Stimulated activated CD8-positive, alpha-beta memory T cell treated with anti-CD3 and anti-CD28 coated beads, Interleukin-7, amount 100 ng/mL, for 4 hours (primary cell): ENCODE measurements at places on chromosomes 12 and 14.

DNA sequence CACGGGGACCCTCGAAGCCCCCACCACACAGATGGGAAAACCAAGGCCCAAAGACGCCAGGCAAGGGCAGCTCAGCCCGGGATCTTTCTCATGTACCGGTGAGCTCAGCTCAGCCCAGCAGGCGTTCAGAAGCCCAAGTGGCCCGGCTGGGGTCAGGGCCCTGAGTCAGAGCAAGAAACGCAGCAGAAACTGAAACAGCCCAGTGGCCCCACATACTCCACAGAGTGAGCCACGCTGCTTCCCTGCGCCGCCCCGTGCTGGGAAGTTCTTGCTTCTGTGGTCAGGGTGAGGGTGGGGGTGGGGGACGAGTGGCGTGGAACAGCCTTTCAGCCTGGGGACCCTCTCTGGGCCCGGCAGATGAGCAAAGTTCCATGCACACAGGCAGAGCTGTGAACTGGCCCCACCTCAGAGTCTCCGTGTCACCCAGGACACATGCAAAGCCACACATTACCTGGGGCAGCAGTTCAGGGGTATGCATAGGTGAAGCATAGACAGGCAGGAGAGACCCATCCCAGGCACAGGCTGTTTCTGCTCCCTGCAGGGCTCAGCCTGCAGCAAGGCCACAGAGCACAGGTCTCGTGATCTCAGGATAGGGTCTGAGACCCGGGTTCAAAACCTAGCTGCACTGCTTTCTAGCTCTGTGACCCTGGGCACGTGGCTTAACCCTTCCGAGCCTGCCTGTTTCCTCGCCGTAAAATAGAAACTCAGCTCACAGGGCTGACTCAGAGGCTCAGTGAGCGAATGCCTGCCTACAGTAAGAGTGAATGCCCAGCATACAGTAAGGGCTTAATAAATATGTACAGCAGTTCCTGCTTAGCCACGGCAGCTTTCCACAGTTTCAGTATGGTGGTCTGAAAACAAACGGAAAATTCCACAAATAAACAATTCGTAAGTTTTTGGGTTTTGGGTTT is 21.6 kb downstream of the NCOR2 start:
- peak; percentile 12 for DNase-seq

DNA sequence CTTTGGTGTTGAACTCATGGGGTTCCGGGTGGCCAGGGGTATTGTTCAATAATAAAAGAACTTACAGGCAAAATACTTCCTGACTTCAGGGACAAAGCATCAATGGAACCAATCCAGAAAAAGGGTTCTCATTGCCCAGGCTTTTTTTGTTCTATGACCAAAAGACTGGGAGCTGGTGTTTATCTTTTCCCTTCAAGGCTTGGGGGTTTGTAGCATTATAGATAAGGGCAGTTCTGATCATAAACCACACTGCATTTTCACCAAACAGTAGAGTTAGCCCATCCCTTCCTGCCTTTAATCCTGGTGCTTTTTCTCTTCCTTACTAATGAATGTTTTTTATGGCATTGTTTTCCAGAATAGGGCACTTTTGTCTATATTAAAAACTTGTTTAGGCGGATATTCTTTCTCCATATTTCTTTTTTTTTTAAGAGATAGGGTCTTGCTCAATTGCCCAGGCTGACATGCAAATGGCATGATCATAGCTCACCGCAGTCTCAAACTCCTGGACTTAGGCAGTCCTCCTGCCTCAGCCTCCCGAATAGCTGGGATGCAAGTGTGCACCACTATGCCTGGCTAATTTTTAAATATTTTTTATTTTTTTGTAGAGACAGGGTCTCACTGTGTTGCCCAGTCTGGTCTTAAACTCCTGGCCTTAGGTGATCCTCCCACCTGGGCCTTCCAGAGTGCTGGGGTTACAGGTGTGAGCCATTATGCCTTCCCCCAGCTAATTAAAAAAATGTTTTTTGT is 9.7 kb downstream of the FUT8 start:
- no peak for DNase-seq

DNA sequence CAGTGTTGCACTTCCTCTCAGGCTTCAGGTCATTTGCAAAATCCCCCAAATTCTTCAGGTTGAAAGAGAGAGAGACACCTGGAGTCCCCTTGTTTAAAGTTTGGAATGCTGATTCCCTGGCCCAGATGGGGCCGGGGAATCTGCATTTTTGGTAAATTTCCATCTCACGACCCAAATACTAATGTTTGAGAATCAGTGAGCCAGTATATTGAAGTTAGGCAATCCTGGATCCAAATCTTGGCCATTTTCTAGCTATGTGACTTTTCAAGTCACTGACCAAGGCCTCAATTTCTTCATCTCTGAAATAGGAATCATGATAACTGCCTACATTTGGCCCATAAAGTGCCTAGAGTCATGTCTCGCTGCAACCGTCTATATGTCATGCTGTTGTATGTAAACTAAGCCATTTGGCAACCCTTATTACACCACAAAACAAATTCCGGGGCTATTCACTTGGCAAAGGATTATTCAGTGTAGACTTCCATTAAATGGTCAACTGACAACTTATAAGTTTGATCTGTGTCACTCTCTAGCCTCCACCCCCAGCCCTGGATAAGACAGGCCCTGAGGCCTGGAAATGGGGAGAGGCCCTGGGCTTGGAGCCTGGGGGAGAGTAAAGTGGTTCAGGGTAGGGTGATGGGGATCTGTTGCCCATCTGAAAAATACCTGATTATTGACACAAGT is 3.7 kb upstream of the ZFP36L1 start:
- no peak for DNase-seq

DNA sequence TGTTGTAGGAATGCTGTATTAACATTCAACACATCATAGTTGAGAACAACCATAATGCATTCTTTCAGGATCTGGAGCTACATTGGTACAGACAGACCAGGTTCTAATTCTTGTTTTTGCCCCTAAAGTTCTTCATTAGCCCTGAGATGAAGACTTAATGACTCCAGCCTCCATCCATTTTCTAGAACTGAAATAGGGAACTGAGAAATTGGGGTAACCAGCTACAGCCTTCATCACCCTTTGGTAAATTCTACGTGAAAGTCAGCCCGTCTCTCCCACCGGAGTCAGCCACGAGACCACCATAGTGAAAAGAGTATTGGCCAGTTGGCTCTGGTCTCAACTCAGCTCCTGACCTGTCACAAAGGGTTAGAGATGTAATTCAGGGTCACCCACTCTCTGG is 164.0 kb downstream of the NUAK1 start:
- no peak for DNase-seq

DNA sequence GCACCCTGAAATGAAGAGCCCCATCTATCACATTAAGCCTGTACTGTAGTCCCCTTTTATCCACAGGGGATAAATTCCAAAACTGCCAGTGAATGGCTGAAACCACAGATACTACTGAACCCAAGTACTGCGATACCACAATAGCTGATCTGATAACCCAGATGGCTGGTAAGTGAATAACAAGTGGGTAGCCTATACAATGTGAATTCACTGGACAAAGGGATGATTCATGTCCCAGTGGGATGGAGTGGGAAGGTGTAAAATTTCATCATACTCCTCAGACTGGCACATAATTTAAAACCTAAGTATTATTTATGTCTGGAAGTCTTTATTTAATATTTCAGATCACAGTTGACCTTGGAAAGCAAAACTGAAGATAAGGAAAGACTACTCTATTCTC is 201.3 kb downstream of the GPHN start:
- DNase-seq: no peak

DNA sequence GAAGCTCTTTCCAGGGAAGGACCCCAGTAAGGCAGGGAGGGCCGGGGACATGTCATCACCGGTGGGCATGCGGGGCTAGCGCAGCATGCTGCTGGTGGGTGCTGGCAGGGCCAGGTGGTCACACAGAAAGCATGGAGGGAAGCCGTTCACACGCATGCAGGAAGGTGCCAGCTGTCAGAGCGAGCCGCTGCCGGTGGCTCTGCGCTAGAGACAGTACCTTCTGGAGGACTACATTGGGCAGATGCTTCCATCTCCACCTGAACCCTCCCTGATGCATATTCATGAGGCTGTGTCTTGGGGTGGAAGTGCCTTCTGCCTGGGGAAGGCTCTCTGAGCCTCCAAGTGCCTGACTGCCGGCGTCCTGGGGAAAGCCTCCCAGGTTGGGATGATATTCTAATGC is 203.8 kb downstream of the CALM1 start:
- no peak for DNase-seq

GRCh38 chr12:79441534-79441933 is 249.2 kb downstream of the PAWR start:
- no peak for DNase-seq

- peak; percentile 3 for DNase-seq
These were observed 547 bp upstream of the OR4K15 start for GRCh38 chr14:19974844-19975243.

DNA sequence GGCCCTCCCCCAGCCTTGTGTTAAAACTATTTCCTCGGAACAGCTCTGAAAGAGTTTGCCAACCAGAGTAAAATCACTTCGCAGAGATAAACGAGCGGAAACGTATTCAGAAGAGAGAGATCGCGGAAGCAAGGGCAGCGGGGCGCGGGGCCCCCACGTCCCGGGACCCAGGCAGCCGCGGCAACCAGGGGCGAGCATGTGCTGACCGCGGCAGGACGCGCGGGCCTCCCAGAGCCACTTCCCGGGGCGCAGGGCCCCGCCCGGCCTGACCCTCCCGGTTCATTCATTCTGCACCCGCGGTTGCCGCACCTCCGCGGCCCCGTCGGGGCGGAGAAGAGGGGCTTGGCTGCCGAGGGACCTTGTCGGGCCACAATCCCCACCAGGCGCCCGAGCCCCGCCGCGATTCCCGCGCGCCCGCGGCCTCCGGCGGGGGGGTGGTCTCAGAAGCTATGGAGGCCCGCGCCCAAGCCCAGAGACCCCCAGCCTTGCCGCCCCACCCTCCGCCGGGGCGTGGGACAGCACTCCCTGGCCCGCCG is 598 bp downstream of the UBE2N start:
- DNase-seq: no peak

DNA sequence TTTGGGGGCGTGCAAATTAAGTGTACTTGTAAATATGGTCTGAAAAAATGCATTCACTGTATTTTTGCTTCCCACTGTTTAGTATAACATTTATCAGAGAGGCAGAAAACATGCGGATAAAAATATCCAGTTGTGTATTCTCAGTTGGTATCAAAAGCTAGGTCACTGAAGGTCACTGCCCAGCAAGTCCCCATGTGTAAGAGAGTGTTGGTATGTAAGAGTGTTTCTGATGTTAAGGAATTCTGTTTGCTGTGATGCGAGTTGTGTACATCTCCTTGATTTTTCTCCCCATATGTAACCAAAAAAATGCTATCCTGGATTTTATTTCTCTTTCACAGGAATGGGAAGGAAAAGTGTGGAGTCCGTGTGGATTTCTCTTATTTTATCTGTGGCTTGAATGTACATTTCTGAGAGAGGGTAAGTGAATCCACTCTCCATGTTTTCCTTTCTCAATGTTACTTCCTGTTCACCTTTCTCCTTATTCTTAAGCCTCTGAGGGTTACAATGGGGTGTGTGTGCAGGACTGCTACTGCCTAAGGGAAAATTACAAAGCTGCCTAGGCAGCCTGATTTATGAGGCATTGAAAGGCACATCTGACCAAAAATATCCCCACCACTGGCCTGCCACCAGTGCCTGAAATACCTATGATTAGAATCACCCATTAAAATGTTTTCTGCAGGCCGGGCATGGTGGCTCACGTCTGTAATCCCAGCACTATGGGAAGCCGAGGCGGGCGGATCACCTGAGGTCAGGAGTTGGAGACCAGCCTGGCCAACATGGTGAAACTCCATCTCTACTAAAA is 97.9 kb upstream of the USP44 start:
- DNase-seq: no peak
